ENCODE measurements at places on chromosomes 11 and 22.

GRCh38 chr11:122159173-122159721 is 43.2 kb upstream of the BLID start:
- DNase-seq = no peak

DNA sequence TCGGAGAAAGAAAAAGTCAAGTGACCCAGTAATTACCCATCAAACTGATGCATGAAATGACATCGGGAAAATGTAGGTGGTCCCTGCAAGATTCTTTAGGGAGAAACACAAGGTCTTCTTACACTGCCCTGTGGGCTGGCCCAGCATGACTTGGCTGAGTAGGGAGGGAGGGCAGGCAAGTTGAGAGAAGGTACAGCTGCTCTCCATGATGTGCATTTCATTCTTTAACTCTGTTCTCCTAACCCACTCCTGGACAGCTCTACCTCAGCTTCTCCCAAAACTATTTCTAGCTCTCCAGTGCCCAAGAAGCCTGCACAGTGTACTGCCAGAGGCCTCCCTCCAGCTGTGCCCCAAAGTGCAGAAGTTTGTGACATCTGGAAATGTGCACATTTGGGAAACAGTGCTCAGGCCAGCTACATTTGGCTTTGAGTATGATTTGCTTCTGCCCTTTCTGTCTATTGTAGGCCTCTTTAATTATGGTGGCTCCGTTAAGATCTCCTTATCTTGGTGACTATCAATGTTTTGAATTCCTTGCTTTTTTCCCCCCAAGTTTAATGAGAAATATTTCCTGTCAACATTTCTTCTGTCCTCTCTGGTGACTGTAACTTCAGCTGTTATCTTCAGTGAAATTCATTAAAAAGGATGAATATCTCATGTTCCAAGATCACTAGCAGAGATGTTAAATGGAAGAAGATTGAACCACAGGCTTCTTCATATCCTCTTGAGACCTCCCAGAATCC is 26.7 kb upstream of the PRSS23 start:
- DNase-seq = no peak

- DNase-seq = no peak
These were observed 92.2 kb downstream of the BRD1 start for GRCh38 chr22:49735411-49735900.

- DNase-seq = no peak
These were observed 61.6 kb downstream of the LRP5 start for GRCh38 chr11:68373815-68374501.

DNA sequence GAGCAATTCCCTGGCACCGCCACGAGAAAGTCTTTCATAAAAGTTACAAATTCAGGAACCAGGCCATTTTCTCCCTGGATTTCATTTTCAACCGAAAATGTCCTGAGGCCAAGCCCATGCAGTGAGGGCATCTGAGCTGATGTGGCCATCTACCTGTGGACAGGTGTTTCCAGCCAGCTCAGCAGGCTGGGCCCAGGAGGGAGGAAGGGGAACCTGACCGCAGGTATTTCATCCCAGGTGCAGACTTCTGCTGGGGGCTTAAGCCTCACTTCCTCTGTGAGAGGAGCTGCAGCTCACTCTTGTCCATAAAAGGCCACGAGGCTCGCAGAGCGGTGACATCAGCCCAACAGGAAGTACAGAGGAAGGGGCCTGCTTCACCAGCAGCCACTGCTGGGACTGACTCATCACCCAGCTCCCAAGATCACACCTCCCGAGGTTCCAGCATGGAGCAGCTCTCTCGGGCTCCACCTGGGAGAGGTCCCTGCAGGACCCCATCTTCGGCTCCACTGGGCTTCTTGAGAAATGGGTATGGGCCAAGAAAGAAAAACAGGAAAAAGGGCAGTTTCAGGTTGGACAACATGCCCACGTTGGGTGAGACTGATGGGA is 56.4 kb downstream of the MYH9 start:
- DNase-seq = peak; percentile 35

DNA sequence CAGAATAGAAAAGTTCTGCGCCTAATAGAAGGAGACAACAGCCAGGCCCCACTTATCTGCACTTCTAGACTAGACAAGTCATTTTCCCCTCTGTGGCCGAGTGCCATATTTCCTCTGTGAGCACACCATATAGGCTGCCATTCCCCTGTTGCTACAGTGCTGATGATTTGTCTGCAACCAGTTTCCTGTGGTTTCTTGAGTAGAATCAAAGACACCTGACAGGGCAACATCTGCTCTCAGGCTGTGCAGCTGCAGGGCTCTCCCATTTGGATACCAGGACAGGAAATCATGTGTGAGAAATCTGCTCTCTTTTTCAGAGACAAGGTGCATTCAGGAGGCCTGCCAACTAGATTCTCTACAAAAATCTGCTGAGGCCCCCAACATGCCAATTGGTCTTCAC is 879.3 kb downstream of the DLG2 start:
- DNase-seq = no peak

- no peak for DNase-seq
These were observed 32.4 kb downstream of the NF2 start for GRCh38 chr22:29635734-29636357.

DNA sequence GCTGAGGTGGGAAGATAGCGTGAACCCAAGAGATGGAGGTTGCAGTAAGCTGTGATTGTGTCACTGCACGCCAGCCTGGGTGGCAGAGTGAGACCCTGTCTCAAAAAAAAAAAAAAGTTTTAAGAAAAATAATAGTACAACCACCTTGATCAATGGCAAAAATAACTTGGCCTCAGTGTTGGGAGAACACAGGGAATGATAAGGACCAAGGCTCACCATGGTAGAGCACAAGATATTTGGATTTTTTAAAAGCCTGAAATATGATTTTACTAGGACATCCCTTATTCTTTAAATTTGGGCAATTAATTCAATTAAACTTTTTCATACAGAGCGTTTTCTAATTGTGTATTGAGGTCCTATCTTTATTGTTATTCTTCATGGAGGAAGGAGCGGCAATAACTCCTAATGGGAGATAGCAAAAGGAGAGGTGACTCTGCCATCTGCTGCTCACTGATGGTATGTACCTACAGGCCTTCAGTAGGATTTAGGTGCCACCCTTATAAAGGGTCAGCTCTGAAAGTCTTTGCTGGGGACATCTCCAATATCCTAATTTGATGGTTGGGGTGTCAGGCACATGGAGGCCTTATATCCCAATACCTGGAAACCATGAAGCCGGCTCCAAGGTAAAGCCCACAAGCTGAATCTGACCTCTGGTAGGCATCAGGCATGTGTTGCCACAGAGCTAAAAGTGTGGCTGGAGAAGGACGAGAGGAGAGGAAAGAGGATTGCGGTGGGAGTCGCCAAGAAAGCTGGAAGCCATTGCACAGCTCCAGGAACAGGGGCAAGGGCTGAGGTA is 21.9 kb upstream of the POLD3 start:
- DNase-seq = no peak

DNA sequence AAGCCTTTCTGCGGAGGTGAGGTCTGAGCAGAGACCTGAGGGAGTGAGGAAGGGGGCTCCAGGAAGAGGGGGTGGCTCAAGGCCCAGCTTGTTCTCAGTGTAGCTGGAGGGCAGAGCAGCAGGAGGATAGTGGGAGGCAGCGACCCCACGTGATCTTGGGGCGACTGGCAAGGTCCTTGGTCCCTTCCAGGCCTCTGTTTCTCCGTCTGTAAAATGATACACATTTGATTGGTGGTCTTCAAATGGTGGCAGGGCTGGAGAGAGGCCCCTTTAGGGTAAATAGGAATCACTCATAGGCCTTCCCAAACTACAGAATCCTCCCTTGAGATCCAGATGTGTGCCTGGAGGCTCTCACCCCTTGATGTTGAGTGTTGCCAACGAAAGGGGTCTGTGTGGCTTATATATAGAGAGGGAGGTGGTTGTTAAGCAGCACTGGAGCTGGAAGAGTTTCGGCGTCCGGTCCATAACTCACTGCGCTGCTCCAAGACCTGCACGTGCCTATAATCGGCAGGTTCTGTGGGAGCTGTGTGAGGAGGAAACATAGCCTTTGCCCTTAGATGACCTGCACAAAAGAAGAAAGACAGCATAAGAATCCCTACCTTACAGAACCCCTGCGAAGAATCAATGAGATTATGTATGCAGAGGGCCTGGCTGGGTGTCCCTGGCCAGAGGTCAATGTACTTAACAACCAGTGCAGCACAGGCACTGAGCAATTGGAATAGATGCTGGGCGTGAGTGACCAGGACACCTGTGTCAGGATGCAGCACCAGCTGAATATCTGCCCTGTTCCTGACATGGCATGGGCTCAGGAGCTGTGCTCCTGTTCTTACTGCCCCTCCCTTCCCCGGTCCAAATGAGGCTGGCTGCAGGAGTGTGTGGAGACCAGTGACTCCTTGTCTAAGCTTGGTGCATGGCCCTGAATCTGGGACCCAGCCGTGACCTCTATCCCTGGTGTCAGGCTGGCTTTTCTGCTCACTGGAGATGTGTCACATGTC is 28.7 kb downstream of the OTOG start:
- DNase-seq = no peak

DNA sequence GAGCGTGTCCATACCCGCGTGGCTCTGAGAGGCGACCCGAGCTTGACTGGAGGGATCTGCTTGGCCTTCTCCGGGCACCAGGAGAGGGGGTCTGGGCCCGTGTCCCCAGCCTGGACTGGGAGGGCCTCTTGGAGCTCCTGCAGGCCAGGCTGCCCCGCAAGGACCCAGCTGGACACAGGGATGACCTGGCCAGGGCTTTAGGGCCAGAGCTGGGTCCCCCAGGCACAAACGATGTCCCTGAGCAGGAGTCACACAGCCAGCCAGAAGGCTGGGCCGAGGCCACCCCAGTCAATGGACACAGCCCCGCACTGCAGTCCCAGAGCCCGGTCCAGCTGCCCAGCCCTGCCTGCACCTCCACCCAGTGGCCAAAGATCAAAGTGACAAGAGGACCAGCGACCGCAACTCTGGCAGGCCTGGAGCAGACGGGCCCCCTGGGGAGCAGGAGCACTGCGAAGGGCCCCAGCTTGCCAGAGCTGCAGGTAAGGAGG is 38.2 kb downstream of the TRIOBP start:
- no peak for DNase-seq

GRCh38 chr22:43720716-43721115 is 91.4 kb downstream of the EFCAB6 start:
- no peak for DNase-seq

DNA sequence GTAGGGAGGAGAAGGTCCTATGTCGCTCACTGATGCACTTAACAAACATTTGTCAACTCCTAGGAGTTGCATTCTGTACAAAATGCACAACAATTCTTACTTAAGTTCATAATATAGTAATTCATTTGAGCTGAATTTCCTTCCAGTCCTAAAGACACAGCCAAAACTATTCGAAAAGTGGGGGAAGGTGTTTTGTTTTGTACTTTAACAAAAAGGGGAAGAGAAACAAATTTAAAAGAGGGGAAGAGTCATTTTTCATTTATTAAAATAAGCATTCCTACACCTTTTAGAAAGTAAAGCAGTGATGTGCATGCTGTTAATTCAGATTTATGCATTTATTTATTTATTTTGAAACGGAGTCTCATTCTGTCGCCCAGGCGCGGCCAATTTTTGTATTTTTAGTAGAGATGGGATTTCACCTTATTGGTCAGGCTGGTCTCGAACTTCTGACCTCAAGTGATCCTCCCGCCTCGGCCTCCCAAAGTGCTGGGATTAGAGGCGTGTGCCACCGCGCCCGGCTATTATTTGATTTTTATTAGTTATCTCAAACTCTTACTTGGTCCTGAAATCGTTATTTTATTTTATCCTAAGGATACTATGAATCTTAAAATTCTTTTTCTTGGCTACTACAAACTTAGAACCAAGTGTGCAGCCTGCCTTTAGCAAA is 1.1 kb upstream of the FANCF start:
- no peak for DNase-seq

DNA sequence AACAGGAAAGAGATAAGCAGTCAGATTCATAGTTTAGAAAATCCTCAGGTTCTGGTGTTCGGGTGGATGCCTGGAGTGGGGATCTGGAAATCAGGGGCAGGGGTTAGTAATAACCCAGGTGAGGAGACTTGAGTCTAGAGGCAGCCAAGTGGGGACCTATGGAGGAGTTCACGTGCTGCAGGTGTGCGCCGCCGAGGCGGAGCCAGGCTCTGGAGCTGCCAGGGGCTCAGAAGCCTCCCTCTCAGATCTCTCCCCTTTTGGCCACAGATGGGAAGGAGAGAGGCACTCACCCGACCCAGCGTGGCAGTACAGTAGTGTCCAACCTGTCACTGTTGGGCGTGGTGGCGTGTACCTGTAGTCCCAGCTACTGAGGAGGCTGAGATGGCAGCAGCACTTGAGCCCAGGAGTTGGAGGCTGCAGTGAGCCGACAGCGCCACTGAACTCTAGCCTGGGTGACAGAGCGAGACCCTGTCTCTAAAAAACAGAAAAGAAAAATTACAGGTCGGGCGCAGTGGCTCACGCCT is 27.5 kb downstream of the TXN2 start:
- no peak for DNase-seq

DNA sequence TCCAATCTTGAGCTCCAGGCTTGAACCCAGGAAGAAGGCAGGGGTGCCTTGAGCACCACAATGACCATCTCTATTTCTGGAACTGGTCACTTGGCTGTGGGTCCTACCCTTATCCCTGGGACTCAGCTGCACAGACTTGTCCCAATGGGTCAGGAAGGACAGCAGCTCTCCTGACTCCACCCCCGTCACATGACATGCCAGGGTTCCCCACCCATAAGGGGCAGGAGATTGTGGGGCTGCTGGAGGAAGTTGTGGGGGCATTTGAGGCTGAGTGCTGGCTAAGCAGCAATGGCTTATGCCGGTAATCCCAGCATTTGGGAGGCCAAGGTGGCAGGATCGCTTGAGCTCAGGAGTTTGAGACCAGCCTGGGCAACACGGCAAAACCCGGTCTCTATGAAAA is 56.2 kb downstream of the NFAM1 start:
- no peak for DNase-seq

DNA sequence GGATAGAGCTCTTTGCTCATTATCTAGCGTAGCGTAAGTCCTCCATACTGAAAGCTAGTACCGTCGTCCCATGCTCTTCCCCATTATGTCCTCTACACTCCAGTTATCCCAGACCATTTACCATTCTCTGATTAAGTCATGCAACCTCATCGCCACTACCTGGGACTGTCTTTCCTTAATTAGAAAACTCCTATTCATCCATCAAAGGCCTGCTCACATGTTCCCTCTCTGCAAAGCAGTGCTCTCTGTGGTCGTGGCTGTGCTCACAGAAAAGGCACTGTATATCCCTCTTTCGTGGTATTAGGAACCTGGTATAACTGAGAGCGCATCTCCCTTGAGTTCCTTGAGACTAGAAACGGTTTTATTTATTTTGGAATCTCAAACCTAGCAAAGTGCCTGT is 253.3 kb downstream of the KIRREL3 start:
- DNase-seq = no peak

DNA sequence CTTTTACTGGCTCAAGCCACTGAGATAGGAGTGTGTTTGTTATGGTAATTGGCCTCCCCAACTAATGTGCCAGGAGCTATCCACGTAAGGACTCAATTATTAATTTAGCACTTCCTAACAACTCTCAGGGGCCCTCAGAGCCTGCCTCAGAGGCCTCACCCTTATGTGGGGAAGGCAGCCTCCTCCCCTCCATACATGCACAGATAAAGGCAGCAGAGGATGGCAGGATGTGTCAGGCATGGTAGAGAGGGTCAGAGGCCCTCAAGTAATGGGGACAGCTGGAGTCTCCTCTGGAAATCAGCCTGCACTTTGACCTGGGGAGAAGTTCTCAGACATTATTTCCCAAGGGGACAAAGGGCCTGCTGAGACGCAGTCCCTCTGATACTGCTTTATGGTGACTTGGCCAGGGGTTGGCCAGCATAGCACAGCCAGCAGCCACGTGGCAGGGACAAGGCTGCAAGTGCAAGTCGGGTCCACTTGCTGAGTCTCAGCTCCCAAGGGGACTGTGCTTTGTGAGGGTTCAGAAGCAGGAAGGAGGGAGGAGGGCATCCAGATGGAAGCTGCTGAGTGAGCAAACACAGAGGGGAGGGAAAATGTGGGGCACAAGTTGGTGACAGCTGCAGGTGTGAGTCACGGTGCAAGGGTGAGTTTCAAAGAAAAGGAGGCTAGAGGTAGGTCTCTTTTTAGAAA is 17.0 kb downstream of the MOGAT2 start:
- DNase-seq = no peak

Data from GOT3 (cell line).